NCI-H82 (cell line): ENCODE measurements at places on chromosomes 16 and 17.

GRCh38 chr16:22373662-22374310 is 633 bp downstream of the CDR2 start:
- DNase-seq = peak; percentile 87

GRCh38 chr17:68456339-68457167 is 743 bp downstream of the WIPI1 start:
- DNase-seq = peak; percentile 31

- DNase-seq = no peak
These were observed 225.6 kb downstream of the TANC2 start for GRCh38 chr17:63191610-63192009.

GRCh38 chr16:25390761-25391160 is 133.1 kb upstream of the ZKSCAN2 start:
- no peak for DNase-seq

DNA sequence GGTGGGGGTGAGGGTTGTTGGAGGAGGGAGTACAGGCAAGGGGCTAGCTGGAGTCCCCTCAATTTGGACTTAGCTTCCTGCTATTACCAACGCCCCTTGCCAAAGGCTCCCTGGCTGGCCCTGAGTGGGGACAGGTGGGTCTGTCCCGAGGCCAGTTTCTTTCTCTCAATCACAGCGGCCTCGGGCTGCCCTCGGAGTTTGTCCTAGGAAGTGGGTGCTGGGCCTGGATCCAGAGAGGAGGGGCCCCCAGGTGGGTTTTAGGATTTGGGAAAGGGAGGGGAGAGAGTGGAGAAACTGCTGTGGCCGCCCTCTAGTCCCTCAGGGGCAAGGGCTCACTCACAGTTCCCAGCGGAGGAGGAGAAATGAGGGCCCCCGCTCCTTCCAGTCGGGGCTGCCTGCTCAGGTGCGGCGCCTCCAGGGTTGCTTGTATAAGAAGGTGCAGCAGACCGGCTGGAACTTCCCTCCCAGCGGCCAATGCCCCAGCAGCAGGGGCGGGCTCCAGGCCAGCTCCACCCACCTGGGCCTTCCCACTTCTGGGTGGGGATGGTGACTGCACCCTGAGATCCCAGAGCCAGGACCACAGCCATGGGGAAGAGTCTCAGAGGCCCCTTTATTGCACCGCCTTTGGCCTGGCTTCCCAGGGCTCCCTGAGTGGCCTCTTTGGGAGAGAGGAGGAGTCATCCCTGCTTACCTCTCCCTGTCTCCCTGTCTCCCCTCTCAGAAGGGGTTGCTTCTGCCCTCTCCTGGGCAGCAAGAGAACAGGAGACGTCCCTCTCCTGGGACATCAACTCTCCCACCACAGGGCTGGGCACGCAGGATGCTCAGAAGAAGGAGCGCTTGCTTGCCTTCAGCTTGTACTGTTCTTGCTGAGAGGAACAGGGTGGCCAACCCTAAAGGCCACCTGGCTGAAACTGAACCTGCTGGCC is 112.0 kb upstream of the SMURF2 start:
- peak; percentile 86 for DNase-seq

GRCh38 chr17:22443061-22443460 is 750.7 kb downstream of the KCNJ18 start:
- no peak for DNase-seq

DNA sequence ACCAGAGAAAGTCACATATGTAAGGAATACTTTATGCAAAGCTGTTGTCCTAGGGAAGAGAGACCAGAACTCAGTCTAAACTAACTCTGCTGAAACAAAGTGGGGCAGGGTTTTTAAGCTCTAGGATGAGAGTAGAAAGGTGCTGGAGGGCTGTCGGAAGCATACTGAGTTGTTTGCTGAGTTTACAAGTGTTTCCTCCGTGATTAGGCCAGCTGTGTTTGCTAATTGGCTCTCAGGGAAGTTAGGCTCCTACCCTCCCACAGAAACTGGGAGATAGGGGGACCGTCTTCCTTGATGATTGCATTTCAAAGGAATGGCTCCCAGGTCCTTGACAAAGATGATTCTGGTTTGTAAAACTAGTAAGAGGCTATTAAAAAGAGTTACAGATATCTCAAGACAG is 24.4 kb upstream of the CRYM start:
- DNase-seq = peak; percentile 42

GRCh38 chr16:86987746-86988670 is 329.2 kb downstream of the C16orf95 start:
- no peak for DNase-seq

GRCh38 chr17:77485089-77485833 is 344.5 kb downstream of the SEC14L1 start:
- no peak for DNase-seq

GRCh38 chr16:85449191-85449884 is 163.8 kb upstream of the GSE1 start:
- DNase-seq = no peak

DNA sequence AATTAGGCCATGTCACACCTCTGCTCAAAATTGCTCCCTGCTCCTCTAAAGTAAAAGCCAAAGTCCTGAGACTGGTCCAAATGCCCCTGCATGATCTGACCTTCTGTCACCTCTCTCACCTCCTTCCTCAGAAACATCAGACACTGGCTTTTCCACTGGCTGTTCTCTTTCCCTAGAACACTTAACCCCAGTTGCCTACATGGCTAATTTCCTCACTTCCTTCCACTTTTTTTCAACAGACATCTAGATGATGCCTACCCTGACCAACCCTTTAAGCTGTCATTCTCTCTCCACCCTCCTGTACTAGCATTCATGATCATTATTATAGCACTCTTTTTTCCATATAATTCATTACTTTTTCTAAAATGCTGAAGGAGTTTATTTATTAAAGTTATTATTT is 31.0 kb downstream of the CCT6B start:
- no peak for DNase-seq

- DNase-seq = no peak
These were observed 25.0 kb downstream of the RAB11FIP4 start for GRCh38 chr17:31416503-31416923.

DNA sequence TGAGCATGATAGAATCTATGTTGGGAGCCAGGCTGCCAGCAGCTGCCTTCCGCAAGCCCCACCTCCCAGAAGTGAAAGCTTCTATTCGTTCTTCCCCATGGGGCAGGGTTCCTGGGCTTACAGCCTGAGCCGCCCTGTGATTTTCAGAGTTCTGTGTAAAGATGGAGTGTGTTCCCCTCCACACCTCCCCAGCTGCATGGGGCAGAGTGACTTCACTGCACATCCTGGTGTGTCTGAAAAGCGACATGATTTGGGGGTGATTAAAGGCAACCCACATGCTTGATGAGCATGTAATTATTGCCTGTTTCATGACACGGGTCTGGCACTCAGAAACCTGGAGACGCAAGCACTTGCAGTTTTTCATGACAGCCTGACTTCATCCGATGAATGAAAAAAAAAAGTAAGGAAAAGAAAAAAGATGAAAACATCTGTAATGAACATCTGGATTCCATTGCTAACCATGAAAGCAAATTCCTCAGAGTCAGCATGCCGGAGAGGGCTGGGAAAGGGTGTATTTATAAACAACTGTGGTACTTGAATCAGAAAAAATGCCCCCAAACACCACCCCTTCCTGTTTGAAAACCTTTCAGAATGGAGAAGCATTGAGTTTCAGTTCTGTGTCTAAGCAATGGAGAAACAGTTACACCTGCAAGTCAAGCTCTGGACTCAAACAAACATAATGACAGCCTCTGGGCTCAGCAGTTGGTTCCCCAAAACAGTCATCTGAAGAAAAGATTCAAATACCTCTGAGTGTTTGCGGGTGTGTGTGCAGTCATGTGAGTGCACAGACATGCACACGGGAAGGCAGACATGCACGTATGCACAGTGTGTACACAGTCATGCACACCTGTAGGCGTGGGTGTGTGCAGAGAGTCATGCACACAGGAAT is 266.0 kb downstream of the ENGASE start:
- DNase-seq = no peak

GRCh38 chr17:35708149-35708548 is 23.3 kb upstream of the RASL10B start:
- DNase-seq = no peak

DNA sequence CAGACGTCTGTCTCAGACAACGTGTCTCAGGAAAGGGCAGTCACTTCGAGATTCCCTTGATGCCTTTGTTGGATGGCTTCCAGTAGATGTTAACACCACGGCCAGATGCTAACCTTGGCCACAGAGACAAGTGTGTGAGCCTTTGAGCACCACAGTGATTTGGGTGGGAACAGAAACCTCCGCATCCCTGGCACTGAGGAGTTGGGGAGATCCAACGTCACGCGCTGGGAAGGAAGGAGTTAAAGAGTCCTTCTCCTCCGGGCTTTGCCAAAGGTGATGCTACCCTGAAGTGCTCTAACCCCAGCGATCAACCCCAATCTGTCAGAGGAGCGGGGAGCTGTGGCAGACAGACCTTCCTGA is 3.0 kb upstream of the ABR start:
- peak; percentile 86 for DNase-seq

DNA sequence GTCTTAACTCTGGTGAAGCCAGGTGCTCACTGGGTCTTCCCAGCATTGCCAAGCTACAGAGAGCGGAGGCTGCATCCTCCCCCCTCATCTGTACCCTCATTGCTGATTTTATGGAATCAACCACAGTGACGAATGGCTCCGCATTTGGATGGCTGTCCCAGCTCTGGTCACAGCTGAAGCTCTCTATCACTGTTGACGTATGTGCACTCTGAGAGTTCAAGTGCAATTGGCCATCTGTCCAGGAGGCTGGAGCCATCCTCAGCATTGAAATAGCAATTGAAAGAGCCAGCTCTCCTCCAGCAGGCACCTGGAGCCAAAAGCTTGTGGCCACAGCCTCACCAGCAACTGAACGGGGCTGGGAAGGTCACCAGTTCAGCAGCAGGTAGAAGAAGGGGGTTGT is 494.1 kb downstream of the TMEM114 start:
- DNase-seq = peak; percentile 13

GRCh38 chr16:7148606-7149005 is 184.0 kb upstream of the RBFOX1 start:
- DNase-seq = no peak

- DNase-seq = no peak
These were observed 11.0 kb downstream of the TK2 start for GRCh38 chr16:66538910-66539309.

- no peak for DNase-seq
These were observed 619 bp upstream of the TMEM92 start for GRCh38 chr17:50273654-50274040.

GRCh38 chr16:30941600-30942425 is 7.1 kb upstream of the ORAI3 start:
- DNase-seq = peak; percentile 77

DNA sequence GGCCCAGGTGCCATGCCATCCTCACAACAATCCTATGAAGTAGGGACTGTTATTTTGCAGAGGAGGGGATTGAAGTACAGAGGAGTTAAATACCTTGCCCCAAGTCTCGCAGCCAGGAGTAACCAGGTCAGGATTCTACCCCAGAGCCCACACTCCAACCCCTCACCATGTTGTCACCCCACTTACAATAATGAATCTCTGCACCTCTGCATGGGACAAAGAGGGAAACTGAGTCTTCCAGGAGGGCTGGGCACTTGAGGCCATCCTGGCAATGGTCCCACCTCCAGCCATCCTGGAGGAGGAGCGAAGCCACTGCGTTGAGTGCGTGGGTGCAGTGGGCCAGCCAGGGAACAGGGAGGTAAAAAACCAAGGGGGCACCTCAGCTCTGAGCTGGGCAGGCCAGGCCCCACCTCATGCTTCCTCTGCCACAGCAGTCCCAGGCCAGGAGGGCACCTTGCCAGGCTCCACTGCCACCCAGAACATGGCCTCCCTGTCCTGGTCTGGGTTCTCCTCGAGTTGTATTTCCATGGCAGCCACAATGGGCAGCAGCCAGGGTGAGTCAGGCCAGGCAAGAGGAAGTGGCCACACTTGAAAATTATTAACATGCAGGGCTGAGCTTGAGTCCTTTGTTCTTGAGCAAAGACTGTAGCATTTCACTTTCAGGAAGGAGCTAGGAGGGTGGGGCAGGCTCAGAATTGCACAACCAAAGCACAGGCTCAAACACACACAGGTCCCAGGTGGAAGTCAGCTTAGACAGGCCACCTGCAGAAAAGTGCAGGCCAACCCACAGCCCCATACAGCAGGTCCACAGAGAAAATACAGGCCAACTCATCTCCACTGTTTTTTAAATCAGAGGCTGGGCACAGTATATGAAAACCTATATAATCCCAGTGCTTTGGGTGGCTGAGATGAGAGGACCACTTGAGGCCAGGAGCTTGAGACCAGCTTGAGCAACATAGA is 52.1 kb downstream of the CUEDC1 start:
- DNase-seq = no peak

DNA sequence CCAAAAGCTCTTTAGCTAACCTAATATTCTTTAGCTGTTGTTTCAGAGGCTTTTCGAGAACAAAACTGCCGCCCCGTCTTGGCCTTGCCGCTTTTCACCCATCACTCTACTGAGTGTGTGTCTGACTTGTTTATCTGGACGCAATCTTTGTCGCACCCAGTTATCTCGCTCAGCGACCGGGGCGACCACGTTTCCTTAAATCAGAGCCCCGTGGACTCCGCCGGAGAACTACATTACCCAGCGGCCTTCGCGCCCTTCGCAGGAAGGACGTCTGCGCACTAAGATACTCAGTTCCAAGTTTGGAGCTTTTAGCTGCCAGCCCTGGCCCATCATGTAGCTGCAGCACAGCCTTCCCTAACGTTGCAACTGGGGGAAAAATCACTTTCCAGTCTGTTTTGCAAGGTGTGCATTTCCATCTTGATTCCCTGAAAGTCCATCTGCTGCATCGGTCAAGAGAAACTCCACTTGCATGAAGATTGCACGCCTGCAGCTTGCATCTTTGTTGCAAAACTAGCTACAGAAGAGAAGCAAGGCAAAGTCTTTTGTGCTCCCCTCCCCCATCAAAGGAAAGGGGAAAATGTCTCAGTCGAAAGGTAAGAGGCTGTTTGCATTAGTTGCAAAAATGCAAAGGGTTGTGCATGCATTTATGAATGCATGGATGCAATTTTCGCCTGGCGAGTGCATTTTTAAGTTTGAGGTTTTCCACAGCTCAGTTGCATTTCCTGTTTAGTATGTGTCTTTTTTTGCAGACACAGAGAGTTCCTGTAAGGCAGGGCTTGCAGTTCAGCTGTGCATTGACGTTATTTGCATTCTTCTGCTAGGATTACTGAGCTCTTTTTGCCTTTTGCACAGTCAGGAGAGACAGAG is at the start of gene MAP2K6:
Gene MAP2K6 (plus strand): TSS at position 290 of the 867 bp plus-strand sequence. CDS start 288 bp downstream, at position 578.
- peak; percentile 94 for DNase-seq

DNA sequence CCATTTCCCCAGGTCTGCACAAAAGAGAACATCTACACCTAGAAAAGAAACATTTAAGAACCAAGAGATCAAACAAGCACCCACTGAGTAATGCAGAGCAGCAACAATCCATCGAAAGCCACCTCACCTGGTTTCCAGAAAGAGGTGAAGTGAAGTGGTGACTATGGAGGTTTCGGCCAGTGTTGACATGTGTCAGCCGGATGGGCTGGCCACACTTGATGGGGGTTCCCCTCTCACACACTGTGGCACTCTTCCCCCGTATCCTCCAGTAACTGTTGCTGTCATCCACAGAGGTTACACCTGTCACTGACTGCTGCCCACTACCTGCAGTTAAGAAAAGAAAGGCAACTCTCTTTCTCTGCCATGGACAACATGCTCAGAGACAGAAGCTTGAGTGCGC is 6.5 kb downstream of the SDF2 start:
- no peak for DNase-seq

GRCh38 chr16:30335598-30336474 is 19.3 kb downstream of the CD2BP2 start:
- peak; percentile 36 for DNase-seq
